ENCODE measurements at places on chromosomes 5 and 9.

DNA sequence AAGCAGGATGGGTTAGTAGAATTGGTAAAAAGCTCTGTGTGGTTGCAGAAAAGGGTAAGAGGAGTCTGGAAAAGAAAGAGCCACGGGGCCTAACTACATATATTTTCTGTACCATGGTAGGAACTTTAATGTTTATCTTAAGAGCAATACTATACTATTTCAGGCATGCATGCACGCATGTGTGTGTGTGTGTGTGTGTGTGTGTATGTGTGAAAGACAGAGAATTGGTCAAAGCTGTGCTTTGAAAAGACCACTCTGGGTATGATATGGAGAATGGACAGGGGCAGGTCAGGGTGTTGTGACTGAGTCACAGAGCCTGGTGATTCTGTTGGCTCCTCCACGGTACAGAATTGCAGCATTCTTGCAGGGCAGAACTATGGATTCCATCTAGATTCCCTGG, 339.3 kb downstream of the SLIT3 start:
- no peak for DNase-seq

- no peak for DNase-seq
These were observed 68.7 kb upstream of the ZNF618 start for GRCh38 chr9:113807173-113808061.

GRCh38 chr5:16799796-16800195, 136.3 kb downstream of the MYO10 start:
- DNase-seq = no peak

DNA sequence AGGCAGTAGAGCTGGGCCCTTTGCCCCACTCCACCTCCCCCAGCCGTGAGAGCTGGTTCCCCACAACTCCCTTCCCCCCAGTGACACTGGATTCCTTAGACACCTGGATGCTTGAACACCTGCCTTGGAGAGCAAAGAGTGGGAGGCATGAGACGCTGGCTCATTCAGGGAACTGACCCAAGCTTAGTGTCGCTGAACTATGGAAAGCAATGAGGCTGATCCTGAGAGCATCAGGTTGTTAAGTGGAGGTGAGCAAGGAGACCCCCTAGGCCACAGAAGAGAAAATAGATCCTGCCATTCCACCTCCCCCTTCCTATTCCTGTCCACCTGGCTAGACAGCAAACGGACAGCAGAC, 2.0 kb downstream of the CCL19 start:
- DNase-seq = no peak

DNA sequence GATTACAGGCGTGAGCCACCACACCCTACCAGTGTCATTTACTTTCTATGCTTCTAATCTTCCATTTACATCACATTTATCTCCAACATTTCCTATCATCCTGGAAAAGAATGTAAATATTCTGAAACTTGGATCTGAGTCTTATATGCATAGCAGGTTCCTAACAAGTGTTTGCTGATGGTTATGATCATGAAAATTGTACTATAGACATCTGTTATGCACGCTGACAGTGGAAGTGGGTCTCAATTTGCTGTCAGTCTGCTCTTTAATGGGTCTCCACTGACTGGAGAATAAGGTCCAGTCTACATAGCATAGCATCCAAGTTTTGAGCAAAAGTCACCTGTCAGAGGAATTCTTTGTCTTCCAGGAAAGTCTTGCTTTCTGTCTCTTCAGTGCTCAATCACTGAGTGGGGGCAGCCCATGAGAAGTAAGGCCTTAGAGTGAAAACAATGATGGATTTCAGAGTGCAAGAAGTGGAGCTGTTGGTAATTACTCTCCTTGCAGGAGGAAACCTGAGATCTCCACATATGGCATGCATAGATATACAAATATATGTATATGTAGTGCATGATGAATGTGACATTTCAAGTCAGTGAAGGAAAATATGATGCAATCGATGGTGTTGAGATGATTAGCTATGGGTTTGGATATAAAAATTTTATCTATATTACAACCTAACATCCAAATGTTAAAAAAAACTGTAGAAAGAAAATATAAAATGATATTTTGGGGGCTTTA, 29.2 kb upstream of the MSANTD3 start:
- no peak for DNase-seq

GRCh38 chr9:136481558-136481957, 1.3 kb downstream of the SEC16A start:
- DNase-seq = no peak

GRCh38 chr5:97874491-97874890, 691.4 kb upstream of the RIOK2 start:
- DNase-seq = no peak

DNA sequence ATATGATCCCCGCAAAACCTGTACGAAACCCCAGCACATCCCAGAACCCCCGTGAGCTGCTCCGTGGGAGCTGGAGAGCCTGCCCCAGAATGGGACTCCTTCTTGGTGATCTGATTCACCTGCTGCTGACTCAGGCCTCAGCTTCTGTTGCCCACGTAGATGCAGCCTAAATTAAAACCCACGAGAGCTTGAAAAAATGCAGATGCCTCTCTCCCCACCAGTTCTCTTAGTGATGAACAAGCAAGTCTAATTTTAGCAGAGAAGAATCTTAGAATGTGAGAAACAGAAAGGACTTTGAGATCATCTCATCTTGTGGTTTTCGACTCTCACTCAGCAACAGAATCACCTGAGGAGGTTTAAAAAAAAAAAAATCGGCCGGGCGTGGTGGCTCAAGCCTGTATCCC, 57.6 kb downstream of the TMOD1 start:
- DNase-seq = no peak

- DNase-seq = no peak
These were observed 52.5 kb upstream of the GGTA1 start for GRCh38 chr9:121551985-121552753.

GRCh38 chr5:104859437-104859836, 1296.8 kb upstream of the NUDT12 start:
- DNase-seq = no peak

DNA sequence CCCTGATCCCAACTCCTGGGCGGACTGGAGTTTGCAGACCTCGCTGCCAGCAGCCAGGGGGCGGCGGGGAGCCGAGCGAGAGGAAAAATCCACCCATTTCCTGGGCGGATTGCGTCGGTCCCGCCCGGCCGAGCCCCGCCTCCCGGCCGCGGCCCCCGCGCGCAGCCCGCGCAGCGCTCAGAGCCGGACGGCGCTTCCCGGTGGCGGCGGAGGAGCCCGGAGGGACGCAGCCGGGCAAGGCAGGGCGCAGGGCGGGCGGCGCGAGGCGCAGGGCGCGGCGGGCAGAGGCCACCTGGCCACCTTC, at the start of gene OLFM1:
Gene OLFM1 (plus strand): TSS at position 180 of the 304 bp plus-strand sequence. CDS start 322 bp downstream, outside the sequence.
- no peak for DNase-seq

DNA sequence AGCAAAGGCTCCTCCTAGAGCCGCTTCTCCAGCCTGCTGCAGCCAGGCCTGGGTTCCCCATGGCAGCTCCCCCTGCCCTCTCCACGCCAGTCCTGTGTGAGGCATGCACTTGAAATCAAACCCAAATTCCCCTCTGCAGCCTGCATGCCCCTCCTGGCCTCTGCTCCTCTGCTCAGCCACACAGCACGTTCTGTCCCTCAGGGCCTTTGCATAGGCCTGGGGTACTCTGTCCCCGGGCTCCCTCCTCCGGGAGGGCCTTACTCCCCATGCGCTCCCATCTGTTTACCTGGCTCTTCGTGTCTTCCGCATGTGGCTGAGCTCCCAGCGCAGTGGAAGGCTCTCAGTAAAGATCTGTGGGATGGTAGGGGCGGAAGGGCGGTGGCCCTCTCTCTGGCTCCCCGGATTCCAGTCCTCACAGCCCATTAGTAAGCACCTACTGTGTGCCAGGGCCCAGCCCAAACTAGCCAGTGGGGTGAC, 203.5 kb upstream of the IER5L start:
- no peak for DNase-seq

DNA sequence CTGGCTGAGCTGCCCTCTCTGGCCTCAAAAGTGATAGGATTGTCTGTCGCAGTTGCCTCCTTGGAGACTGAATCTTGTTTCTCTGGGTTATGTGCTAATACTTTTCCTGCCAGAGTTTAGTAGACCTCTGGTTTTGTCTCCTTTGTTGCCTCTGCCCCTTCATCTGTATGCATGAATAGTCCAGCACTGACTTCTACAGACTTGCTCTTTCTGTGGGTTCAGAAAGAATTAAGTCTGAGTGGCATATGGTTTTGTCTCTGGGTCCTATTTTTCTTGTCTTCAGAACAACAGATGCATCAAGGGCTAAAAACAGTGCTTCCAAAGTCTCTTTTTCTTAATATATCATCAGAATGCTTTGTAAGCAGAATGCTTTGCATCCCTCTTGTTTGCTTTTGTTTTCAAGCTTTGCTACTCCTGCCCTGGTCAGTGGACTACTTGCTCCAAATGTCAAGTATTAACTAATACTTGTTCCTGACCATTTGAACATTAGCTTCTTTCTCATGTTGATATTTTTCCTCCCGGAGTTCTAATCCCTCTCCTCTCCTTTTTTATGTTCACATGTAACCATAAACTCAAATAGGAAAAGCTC, 131.7 kb downstream of the UNC13B start:
- DNase-seq = no peak

DNA sequence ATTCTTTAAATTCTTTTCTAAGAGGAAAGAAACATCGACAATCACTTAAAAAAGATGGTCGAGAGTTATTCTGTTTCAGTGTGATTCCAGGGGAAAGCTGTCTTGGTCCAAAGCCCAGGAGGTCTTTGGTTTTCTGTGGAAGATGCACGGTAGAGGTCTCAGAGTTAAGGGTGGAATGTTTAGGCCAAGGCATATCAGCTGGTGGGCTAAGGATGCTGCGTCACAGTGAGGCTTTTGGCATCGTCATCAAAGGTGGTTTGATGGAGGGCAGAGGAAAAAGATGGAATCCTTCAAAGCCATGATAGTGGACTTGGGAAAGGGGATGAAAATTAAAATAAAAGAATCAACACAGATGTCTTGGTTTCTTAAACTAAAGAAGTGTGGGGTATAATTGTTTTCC, 137.3 kb upstream of the ANKH start:
- DNase-seq = no peak

DNA sequence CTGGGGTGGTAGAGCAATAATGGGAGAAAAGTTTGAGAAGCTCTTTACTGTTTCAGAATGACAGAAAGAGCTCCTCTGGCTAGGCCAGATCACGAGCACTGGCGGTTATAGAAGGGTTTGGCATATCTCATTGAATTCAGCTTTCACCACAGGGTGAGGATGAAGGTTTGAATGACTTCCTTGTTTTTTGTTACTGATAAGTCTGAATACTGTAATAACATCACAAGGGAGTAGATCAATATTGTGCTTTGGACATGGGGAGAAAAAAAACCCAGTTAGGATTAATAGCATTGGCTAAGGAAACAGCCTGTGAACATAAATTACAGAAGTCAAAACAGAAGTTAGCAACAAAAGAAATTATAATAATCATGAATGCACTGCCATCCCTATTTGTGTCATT, 9.4 kb downstream of the PHAX start:
- DNase-seq = no peak

- no peak for DNase-seq
These were observed 43.0 kb upstream of the NOTCH1 start for GRCh38 chr9:136588663-136589464.

- DNase-seq = no peak
These were observed 106.1 kb upstream of the CDH9 start for GRCh38 chr5:27144456-27144855.

GRCh38 chr9:105468875-105469274, 21.0 kb downstream of the FSD1L start:
- no peak for DNase-seq

DNA sequence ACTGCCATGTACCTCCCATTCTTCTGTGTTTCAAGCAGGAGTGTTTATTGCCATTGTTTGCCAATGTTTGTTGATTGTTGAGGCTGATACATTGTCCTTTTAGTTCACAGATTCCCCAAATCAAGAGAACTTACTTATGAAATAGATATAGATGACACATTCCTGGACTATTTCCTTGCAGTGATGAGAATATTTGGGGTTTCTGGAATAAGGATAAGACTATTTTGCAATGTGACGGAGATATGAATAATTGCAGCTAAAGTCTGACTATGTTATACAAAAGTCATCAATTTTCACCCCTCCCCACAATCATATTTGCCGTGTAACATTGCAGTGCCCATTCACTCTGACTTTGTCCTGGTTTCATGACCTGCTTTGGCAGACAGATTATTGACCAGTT, 460.8 kb downstream of the CDH10 start:
- DNase-seq = no peak

GRCh38 chr5:72855821-72856220, 39.4 kb downstream of the TNPO1 start:
- DNase-seq = no peak
